ENCODE measurements at places on chromosomes 4 and X.

GRCh38 chrX:7828594-7828993 lies 14.4 kb upstream of the VCX start:
- DNase-seq, result no peak

GRCh38 chr4:144655491-144655890 lies 9.5 kb downstream of the HHIP start:
- peak; percentile 19 for DNase-seq

DNA sequence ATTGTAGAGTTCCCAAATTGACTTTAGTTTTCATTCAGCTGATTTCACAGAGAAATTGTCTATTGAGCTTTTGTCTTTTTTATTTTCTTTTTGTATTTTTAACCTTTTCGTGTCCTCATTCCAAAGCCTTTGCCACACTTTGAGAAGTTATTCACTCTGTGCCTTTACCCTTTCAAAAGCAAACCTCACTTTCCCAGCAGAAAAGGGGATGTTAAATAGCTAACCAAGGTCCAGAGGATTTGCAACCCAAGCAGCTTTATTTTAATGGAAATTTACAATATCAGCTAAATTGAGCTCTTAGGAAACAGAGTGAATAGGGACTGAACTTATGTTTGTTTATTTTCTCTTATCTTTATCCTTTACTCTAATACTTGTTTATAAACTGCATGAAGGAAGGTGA lies 428.8 kb downstream of the PCDH7 start:
- no peak for DNase-seq

GRCh38 chrX:120224388-120224787 lies 26.2 kb upstream of the ZBTB33 start:
- no peak for DNase-seq

- peak; percentile 78 for DNase-seq
These were observed 24.2 kb upstream of the RASL11B start for GRCh38 chr4:52837716-52838558.

GRCh38 chrX:96684339-96685209 lies at the start of gene DIAPH2:
Gene DIAPH2, plus strand, starts transcription at chrX:96684842.
- peak; percentile 80 for DNase-seq

- DNase-seq, result peak; percentile 44
These were observed 32.8 kb downstream of the CLDN2 start for GRCh38 chrX:106952988-106953387.

DNA sequence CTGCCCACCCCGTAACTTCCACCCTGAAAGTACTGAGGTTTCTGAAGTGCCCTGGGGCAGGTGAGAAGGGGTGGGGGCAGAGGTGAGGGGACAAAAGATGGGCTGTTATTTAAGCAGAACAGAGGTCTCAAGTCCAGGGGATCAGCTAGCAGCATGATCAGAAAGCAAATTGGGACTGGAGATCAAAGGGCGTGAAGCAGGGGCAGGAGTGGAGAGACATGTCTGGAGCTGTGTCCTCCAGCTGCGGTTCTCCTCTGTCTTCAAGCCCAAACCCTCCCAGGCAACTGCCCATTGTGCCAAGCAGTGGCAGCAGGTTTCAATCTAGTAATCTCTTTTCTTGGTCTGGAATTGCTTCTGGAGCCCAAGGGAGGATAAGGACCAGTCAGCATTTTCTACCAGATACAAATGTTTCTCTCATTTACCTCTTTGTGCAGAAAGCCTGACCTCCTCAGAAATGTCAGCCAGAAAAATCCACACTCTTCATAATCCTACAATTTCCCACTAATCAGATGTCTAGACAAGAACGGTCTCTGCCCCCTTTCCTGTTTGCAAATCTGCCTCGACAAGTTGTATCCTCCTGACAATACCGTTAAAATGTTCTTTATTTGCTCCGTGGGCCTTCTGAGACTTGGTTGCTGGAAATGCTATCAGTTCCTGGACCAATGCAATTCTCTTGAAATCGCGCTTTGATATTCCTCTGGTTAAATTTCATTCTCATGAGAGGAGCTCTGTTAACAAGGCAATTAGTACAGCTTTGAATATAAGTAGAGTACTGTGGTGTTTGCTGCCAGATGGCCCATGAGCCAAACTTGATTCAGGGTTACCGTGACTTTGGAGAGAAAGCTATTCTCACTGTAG lies 23.2 kb upstream of the RASL11B start:
- no peak for DNase-seq
